Activated naive CD8-positive, alpha-beta T cell treated with anti-CD3 and anti-CD28 coated beads, Interleukin-2, amount 10 ng/mL, durations not matched to agents 7 days and 5 days (primary cell): ENCODE measurements at places on chromosomes 11 and 22.

- DNase-seq, result no peak
Measured at GRCh38 chr11:1518301-1518700, 31.7 kb upstream of the MOB2 start.

GRCh38 chr11:127126986-127127385, 126.4 kb upstream of the KIRREL3 start:
- no peak for DNase-seq

DNA sequence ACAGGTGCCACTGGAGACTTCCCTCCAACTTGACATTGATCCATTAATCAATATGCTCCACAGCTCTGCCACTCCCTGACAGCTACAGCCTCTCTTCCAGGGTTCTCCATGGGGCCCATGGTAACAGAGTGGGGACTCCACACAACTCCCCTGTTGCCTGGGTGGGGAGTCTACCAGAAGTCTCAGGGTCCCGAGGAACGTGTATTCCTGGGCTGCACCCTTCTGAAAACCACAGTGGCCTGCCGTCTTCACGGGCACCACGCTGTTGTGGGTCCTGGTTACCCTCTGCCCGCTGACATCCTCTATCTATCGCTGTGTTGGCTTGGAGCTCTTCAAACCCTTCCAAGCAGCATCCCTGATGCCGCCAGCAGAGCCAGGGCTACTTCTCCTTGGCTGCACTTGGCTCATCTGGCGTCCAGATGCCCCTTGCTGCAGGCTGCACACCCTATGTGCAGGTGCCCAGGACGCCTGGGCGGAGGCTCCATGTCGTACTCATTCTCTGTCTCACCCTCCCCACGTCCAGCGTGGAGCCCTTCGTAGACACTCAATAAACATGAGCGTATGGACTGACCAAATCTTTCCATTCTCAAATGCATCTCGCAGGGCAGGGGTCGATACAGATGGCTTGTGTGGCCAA, 1341.8 kb downstream of the TBC1D22A start:
- DNase-seq, result no peak

DNA sequence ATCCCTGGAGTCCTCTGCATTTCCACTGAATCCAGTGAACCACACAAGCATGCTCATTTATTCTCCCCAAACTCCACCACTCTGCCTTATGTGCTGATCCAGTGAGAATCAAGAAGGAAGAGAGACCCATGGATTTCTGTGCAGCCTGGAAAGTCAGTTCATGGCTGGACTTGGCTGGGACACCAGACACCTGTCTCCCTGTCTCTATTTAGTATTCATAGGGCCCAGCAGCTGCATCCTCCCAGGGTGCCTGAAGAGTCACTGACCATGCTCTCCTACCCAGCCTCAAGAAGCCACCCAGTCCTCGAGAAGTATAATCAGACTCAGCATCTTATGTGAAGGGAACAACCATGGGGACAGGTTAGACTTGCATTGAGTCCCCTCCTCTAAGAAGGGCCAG, 83.2 kb downstream of the ZNF280B start:
- no peak for DNase-seq

DNA sequence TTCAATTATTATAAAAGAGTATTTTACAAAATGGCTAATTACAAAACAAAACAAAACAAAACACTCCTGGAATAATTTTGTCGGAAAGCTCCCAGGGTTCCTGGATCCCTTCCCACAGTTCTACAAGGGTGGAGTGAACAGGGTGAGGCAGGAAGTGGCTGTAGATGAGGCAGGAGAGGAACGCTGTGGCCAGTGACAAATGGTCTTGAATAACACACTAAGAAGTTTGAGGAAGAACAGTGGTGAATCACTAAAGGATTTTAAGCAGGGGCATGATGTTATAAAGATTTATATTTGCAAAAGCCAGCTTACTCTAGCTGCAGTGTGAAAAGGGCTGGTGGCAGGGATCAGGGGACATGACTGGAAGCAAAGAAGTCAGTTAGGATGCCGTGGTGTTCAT, 33.8 kb upstream of the APOA1 start:
- no peak for DNase-seq

- DNase-seq, result no peak
Measured at GRCh38 chr11:58142761-58143160, 17.4 kb upstream of the OR9I1 start.

DNA sequence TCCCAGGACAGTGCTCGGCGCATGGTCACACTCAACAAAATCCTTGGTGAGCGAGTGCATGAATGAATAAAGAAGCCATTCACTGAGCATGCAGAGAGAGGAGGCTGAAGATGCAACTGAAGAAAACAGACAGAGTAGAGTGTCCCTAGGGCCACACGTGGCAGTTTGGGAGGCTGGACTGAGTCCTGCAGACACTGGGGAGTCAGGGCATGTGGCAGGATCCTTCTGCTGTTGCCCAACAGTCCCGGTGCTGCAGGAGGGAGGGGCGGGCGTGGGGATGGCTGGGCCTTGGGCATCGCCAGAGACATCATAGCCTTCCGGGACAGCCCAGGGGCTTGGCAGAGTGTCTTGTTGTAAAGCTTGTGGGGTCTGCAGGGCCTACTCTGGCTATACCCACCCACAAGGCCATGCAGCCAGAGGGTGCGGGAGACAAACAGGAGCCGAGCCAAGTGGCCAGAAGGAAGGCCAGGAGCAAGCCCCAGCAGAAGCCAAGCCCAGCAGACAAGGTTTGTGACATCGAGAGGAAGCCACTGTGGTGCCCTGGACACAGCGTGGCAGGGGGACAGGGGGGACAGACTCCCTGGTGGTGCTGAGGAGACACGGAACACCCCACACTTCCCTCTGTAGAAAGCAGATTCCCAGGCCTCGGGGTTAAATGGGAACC, 26.7 kb upstream of the FBLN1 start:
- no peak for DNase-seq

GRCh38 chr22:29892315-29893156, 9.6 kb downstream of the MTMR3 start:
- no peak for DNase-seq

DNA sequence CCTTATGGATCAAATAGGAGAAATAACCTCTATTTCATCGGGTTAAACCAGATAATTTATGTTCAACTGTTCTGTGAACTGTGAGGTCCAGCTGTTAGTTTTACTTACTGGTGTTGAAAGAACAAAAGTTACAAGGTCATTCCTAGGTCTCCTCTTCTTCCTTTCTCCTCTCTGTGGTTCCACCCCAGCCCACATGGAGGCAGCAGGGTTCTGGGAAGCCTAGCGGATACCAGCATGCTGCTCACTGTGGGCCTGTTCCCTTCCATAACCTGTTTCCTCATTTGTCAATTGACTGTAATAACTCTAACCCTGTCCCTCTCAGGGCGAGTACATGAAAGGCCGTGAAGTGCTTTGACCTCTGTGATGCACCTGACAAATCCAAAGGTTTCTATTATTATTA, 27.8 kb downstream of the RELT start:
- DNase-seq, result no peak

DNA sequence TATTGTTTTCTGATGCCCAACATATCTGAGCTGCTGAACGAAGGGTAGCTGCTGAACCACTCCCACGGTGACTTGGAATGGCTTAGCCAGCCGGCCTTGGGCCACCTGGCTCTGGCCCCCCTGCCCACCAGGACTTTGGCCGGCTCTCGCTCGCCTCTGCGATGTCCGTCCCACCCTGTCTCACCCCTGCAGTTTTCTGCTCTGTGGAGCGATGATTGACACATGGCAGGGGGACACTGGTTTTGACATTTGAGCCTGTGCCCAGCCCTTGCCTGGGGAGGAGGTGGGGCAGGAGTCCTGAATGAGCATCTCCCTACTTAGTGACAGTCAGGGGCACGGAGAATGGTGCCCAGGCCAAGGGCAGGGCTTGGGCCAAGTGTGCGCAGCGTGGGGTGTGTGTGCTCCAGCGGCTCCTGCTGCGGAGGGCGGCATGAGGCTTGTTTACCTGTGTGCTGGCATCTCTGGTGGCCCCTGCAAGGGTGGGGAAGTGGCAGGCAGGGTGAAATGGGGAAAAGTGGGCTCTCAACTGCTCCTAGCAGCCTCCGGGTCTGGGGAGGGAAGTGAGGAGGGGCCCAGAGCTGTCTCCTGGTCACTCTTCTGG, 15.7 kb upstream of the CDKN1C start:
- no peak for DNase-seq

GRCh38 chr11:14577835-14578529, 57.8 kb upstream of the PSMA1 start:
- no peak for DNase-seq

DNA sequence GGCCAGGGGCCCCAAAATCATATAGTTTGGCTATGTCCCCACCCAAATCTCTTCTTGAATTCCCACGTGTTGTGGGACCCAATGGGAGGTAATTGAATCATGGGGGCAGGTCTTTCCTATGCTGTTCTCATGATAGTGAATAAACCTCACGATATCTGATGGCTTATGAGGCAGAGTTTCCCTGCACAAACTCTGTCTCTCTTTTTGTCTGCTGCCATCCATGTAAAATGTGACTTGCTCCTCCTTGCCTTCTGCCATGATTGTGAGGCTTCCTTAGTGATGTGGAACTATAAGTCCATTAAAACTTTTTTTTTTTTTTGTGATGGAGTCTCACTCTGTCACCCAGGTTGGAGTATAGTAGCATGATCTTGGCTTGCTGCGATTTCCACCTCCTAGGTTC, 14.4 kb downstream of the DIXDC1 start:
- no peak for DNase-seq

- DNase-seq, result no peak
Measured at GRCh38 chr11:45796461-45796861, 8.5 kb upstream of the SLC35C1 start.

DNA sequence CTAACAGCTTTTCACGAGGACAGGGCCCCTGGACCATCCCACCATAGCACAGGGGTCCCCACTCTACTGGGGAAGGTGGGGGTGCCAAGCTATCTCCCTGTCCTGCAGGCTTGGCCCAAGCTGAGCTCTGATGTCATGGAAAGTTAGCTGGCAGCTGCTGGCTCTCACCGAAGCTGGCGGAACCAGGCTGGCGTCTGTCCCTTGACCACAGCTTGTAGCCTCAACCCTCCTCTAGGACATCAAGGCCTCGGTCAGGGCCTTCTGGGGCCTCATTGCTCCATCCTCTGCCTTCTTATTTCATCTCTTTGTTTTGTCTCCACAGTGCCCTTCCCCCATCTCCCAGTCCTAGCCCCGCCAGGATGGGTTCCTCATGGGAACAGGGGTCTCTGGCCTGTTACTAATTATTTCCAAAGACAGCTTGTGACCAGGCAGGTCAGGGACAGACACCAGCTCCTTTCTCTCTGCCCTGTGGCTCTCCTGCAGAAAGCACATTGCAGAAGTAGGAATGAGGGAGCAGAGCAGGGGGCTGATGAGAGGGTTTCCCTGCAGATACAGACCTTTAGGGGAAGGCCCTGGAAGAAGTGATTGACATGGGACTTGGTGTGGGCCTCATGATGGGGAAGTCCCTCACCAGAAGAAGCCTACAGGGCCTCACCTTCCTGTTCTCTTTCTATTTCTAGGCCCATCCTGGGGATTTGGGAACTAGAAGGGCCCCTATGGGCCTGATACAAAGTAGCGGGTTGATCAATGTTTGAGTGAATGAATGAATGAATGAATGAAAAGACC, 97.5 kb upstream of the ALX4 start:
- DNase-seq, result no peak
